ENCODE measurements at places on chromosomes 5 and 9. TPM values are rescaled to one million over a fixed set of nuclear protein-coding genes. Genes with fewer than 3 reads are reported as not detected.

DNA sequence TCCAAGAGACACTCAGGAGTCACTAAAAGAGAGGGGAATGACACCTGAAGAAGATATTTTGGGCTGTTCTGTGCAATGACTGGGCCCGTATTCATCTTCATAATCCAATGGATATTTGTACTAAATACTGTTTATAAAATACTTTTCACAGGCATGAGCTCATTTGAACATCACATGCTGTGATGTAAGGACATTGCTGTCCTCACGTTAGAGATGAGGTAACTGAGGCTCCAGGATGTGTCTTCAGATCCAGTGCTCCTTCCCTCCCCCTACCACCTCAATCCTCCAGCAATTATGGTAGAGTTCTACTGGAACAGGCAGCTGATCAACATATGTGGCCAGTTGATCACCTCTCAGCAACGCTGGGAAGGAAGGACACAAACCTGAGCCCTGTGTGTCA, 139.4 kb upstream of the OSMR start:
- no peak for DNase-seq

GRCh38 chr9:3238236-3238635, 287.6 kb downstream of the RFX3 start:
- DNase-seq = no peak

- no peak for DNase-seq
Observed at GRCh38 chr9:109986521-109986991, 206.6 kb downstream of the PALM2AKAP2 start.

DNA sequence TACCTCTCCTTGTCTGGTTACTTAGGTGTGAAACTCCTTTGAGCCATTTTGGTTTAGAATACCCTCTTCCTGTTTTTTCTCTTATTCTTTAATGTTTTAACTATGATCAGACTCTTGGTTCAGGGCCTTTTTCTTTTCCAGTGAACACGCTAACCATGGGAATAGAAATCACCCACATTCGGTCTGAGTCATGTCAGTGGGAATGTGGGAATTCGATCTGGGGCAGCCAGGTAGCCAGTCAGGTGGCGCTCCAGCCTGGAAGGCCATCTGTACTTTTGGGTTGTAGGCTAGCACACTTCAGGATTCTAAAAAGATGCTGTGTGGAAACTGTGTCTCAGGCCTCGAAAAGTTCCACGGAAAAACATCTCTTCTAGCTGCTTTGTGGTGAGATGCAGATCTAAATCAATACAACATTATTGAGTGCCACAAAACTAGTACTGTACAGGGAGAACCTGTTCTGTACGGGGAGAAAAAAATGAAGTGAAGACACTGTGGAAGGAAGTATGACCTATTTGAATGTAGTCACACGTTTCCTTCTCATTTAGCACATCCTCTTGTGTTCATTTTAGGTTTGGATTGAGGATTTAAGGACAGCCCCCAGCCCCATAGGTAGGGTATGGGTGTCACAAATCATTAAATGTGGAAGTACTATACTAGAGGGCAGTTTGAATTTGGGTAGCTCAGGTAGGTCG, 36.4 kb downstream of the SNX30 start:
- DNase-seq = no peak

DNA sequence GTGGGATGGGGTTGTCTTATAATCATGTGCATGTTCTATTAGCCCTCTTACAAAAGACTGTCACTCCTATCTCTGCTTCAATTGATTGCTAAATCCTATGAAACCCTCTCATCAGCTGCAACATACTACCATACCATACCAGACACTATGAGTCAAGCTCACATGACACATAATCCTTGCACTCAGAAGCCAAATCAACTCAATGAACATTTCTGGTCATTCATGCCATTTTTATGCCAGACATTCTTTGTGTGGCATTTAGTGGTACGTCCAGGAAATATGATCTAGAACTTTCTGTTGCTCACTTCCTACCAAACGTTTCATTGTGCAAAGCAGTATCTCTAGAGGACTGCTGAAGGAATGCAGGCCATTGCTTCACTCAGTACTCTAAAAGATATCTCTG, 159.2 kb upstream of the GNA14 start:
- DNase-seq = no peak

Gene KIAA1958
- total RNA-seq = 39.9 TPM

Gene TRPM6
- total RNA-seq = 0.99 TPM

DNA sequence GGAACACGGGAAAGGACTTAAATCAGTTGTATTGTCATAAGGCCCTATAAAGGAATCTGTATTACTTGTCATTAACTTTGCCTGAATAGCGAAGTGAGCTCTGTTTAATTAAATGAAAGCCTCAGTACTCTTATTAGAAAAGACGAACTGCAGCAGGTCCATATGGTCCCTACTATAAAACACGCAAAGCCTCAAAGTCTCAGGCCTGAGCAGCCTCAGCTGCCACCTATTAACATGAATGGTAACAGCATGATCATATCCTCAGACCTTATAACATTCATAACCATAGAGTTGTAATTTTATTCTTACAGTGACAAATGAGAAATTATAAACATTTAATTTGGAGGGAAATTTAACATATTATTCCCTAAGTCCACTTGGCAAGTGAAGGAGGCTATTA, 1113.7 kb upstream of the WWC1 start:
- no peak for DNase-seq

Gene CER1
- 3.4 TPM for total RNA-seq

DNA sequence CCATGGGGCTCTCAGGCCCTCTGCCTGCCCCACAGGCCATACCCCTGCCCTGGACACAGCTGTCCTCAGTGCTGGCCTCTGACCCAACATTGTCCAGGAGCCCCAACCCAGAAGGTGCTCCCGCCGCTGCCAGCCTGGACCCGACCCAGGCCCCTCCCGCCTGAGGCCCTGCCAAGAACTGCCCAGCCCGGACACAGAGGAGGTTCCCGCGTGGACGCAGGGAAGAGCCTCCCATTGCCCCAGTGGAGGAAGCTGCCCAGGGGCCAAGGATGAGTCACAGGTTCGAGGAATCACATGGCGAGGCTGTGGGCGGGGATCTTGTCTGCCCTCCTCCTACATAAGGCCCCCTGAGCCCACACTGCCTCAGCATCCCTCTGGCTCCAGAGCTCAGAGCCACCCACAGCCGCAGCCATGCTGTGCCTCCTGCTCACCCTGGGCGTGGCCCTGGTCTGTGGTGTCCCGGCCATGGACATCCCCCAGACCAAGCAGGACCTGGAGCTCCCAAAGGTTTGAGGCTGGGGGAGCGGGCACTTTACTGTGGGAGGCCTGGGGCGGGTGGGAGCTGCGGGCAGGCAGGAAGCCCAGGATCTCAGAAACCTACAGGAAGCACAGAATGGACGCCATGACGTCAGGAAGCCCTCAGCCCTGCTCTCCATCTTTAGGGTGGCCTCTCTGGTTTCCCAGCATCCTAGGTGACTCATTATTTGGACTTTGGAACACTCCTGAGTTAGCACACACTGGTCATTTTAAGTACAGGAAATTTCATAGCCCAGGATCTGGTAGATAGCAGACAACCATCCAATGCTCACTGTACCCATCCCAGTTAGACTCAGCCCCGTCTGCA, at the start of gene PAEP:
Gene PAEP (plus strand): TSS at position 366 of the 844 bp plus-strand sequence.
- no peak for DNase-seq

Gene LECT2
- total RNA-seq = not detected

- no peak for DNase-seq
Observed at GRCh38 chr5:1542781-1543180, 19.0 kb upstream of the LPCAT1 start.

Gene CHSY3
- 1.4 TPM for total RNA-seq

All from H1 (cell line).